Stimulated activated CD4-positive, alpha-beta T cell treated with anti-CD3 and anti-CD28 coated beads, Interleukin-1b, Interleukin-23, amount 100 ng/mL, for 1 hour (primary cell): ENCODE measurements at places on chromosomes 2 and 18.

DNA sequence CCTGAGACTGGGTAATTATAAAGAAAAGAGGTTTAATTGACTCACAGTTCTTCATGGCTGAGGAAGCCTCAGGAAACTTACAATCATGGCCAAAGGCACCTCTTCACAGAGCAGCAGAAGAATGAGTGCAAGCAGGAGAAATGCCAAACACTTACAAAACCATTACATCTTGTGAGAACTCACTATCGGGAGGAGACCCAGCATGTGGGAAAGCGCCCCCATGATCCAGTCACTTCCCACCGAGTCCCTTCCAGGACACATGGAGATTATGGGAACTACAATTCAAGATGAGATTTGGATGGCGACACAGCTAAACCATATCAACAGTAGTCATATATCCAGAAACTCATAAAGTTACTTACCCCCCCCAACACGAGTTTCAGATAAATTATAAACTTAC is 28.6 kb downstream of the TLK1 start:
- DNase-seq, result no peak

DNA sequence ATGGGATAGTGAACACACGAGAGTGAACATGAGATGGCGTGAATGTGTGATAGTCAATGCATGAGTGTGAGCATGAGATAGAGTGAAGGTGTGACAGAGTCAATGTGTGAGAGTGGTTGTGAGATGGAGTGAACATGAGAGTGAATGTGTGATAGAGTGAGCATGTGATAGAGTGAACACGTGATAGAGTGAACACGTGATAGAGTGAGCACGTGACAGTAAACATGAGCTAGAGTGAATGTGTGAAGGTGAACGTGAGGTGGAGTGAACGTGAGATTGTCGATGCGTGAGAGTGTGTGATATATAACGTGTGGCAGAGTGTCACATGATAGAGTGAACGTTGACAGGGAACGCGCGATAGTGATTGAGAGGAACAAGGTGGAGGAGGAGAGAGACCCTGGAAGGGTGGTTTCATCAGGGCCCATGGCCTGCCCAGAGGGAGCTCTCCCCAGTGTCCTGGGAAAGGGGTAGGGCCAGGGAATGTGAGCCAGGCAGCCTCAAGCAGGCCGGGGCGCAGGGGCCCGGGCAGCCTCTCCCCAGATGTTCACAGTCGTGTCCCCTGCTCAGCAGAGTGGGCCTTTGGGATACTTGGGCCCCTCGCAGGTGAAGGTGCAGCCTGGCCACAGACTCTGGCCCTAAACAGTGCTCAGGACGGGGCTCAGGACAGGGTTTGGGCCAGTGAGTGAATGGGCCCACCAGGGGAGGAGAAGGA is 516.9 kb downstream of the EIPR1 start:
- no peak for DNase-seq

- DNase-seq, result no peak
Observed at GRCh38 chr2:191222507-191222906, 22.7 kb upstream of the MYO1B start.

DNA sequence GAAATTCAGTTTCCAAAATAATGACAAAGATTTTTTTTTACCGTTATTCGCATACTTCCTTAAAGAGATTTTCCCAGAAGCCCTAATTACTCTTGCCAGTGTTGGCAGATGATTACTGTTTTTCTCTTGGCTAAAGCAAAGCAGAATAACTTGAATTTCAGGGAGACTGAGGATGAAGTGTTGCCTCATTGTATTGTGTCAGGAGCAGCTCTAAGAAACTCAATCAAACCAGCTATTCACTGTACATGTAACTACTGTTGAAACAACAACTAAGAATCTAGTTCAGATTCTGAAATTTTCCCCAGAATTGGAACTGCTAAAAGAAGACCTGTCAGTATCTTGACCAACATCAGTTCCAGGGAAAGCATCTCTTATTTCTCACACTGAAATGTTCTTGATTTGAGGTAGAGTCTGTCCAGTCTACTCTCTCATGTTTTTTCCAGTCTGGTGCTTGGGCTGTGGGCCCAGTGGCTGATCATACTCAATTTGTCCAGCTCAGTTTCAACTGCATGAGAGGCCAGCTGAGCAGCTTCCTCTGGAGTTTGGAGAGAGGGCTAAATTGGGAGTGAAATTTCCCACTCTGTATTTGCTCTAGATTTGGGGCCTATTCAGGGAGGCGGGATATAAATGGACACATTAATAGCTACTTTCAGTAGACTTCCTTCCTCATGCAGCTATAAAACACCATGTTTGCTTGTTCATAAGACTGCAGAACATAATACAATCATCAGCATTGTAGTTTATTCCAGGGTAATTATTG is 78.5 kb downstream of the PPP1R1C start:
- no peak for DNase-seq

DNA sequence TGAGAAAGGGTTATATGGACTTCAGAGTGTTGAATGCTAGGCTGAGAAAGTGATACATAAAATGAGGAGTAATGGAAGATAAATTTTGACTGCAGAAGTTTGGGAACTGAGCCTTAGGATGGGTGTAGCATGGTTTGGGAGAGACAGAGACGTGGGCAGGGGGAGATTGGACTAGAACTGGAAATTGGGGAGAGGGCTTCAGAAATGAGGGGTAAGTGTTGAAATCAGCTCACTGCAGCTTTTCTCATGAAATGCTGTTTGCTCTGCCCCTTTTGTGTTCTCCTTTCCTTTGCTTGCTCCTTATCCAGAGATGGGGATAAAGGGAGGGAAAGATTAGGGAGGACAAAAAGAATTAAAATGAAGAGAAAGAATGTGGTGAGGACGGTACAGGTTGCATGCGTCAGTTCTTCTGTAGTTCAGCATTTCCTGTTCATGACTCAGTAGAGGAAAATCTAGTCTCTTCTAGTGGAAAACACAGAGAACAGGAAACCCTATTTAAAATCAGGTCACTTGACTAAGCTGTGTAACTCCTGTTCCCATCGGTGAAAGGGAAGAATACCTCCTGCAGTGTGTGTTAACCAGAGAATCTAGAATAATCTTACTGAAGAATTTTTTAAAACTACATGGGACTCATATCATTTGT is 105.6 kb downstream of the CRIM1 start:
- no peak for DNase-seq

DNA sequence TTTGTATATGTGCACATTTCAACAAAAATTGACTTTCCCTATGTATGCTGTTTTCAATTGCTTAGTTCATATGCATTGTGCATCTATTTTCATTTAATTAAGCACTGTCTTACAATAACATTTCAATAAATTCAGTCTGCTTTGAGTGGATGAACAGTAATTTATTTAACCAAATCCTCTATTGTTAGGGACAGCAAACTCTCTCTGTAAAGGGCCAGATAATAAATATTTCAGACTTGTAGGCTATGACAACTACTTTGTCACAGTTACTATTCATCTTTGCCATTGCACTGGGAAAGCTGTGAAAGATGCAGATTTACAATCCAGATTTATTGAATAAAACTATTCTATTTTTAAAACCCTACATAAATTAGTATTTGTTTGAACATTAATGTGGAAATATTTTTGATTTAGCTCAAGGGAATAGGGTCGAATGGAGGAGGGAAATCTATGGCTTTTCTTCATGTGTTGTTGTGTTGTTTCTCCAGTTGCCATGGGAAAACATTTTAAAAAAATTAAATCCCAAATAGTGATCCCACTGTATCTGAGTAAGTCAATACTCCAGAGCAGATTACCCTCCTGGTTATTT is 14.2 kb upstream of the RAB27B start:
- DNase-seq, result no peak

- DNase-seq, result no peak
Observed at GRCh38 chr2:176848844-176849243, 363.8 kb upstream of the HNRNPA3 start.
